CD8-positive, alpha-beta T cell (primary cell): ENCODE measurements at places on chromosomes 2 and 18.

DNA sequence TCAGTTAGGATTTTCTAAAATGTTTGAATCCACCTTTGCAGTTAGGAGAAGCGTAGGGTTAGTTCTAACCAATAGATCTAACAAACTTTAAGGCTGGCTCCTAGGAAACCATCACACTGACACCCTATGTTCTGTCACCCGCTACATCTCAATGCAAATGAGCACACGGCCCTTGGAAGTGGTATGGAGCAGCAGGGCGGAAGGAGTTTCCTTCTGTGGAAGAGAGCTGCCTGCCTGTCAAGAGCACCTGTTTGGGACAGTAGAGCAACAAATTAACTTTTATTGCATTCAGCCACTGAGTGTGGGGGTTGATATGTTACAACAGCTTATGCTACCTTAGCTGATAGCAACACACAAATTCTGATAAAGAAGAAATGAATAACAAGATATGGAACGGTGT, 306.9 kb upstream of the RAB6C start:
- no peak for DNase-seq

- no peak for DNase-seq
These were observed 97.2 kb downstream of the NCOA1 start for GRCh38 chr2:24588294-24588693.

DNA sequence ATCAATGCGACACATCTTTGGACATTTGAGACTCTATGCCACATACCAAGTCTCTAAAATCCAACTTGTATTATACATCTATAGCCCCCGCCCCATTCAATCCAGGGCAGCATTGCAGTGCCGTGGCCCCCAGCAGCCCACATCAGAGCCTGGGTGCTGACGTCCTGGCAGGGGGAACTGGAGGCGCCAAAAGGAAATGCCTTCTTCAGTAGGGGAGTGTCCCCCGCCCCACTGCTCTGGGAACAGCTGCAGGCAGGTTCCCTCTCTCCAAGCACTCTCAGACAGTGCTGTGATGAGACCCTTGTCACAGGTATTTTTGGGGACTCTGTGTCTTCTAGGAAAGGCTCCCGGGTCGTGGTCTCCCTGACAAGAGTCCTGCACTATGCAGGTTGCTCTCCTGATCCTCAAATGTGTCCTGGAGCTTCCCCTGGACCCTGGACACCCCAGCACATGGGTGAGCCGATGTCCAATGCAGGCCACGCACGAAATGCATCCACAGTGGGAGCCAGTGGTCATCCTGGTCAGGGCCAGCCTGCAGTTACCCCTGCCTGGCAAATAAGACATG, 188.7 kb downstream of the RTP5 start:
- DNase-seq, result no peak

DNA sequence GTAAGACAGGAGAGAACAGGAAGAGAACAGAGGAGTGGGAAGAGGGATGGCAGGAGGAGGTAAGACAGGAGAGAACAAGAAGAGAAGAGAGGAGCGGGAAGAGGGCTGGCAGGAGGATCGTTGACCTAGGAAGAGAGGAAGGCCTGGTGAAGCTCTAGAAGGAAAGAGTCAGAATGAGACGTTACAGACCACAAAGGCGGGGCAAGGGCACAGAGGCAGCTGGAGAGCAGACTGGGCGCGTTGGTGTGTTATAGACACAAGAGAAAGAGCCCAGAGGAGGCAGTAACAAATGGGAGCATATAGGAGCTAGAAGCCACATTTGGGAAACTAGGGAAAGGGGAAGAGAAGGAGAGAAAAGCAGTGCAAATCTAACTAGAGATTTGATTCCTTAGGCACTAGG, 26.6 kb downstream of the PTRHD1 start:
- DNase-seq, result no peak

- DNase-seq, result no peak
These were observed 71.3 kb upstream of the TXNDC2 start for GRCh38 chr18:9814431-9814830.

DNA sequence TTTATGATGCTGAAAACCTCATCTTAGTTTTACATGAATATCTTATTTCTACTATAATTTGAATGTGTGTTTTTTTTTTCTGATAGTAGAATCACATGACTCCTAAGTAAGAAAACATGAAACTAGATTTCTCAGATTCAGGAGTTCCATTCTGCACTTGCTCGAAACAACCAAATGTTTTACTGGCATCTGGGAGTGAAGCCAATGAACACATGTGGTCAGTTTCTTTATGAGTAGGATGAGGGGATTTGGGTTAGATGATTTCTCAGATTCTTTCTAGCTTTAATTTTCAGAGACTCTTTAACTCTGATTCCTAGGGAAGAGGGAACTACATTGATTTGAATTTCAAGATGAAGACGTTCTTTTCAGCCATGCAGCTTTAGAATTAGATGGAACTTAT, 225.0 kb upstream of the NT5C1B start:
- no peak for DNase-seq

DNA sequence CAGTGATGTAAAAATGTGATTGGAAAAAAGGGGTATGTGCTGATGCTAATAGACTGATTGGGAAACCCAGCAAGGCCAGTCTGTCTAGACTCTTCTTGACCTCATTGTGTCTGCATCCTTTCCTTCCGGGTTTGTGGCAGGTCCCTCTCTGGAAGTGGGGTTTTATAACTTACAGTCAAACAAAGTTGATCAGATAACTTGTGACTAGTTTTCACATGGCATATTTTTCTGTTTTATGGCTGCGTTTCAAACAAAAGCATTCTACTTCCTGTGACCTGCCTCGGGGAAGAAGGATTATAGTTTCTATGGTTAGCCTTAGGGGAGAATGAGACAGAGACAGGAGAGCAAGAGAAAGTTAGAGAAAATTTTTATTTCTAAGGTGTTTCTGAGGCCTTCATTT, 188.7 kb upstream of the HNMT start:
- DNase-seq, result no peak

DNA sequence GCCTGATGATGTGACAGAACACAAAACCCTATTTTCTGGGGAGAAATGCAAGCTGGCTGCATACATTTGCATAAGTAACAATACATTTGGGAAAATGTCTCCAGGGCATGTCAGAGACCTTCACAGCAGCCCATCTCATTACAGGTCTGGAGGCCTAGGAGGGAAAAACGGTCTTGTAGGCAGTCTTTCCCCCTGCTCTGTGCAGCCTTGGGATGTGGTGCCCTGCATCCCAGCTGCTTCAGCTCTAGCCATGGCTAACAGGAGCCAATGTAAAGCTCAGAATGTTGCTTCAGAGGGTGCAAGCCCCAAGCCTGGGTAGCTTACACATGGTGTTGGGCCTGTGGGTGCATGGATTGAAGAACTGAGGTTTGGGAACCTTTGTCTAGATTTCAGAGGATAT, 133.0 kb downstream of the CCDC178 start:
- DNase-seq, result no peak

DNA sequence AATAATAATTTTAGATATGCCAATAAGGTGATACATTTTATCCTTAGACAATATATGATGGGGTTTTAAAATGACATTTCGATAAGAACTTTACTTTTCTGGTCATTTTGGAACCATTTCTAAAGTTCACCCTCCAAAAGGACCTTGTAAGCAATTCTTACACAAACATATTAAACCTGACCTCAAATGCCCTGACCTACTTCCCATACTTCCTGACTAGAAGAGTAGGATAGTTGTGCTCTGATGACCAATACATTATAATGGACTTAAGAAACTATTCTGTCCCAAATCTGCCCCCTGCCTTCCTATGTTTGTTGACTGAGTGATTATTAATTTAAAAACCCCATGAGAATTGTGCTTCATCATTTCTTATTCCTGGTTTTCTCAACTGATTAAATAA, 24.6 kb downstream of the GCA start:
- DNase-seq, result no peak

DNA sequence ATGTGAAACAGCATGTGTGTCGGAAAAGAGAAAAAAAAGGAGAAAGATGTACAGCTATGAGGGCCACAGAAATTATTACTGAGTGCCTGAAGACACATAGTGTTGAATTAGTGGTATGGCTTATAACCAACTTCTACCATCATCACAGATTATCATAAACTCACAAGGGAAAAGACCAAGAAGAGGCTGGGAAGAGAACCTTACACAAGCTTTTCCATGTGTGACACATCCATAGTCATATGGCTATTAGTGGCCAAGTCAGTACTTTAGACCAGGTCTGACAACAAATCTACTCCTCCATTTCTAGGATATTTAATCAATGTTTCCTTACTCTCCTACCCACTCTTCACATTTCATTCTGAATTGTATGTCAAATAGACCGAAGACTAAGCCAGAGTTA, 3.5 kb upstream of the GALNT5 start:
- no peak for DNase-seq

DNA sequence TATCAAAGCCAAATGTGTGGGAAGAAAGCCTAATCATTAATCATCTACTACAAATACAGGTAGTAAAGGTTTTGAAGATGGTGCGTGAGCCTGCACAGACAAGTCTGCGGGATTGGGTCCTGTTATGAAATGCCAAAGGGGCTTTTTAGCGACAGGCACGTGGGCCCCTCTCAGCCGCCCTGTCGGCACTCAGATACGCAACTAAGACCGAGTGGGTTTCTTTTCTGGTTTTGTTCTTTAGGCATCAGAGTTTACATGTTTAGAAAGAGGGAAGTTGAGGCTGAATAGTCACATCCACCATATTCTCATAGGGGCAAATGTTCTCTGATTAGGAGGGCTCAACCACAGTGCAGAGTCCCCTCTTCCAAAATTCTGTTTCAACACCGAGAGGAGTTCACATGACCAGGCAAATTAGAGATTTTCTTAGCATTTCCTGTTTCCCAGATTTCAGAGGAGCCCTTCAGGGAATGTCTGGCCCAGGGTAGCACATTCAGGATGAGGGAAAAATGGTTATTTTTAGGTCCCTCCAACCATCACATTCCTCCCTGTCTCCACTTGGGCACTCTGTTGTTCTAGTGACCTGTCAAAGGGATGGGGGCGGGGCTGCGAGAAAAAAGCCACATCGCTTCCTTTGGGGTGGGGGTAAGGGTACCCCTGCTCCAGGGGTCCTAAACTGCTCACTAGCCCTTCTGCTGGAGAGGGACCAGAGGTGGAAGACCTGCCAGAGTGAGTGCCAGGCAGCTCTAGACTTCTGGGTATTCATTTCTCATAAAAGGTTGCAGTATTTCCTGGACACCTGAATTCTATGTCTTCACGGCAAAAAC, 159.2 kb downstream of the BCL2 start:
- no peak for DNase-seq

DNA sequence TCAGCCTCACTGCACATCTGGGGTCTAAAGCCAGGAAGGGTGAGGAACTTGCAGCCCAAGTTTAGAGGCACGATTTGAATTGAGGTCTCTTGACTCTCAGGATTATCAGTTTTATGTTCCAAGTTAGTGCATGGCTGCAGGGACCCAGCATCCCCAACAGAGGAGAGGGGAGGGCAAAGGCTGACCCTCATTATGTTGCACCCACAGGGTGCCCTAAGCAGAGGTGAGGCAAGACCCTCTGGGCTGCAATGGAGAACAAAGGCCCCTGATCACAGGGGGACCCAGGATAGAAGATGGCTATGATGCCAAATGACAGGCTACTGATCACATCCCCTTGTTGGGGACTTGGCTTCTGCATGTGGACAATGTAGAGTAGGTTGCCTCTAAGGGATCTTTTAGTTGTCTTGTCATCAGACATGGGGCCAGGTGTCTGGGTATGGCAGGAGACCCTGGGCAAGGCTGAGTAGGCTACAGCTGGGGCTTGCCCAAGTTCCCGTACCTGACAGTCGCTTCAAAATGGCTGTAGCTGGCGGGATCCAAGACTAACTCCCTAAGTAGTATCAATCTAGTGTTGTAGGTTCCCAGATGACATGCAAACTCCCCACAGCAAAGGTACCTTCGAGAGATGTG, 4.5 kb upstream of the GDF7 start:
- no peak for DNase-seq

- DNase-seq, result no peak
These were observed 13.0 kb upstream of the SESTD1 start for GRCh38 chr2:179277429-179278196.

GRCh38 chr18:55246278-55246677, 287.0 kb upstream of the CCDC68 start:
- DNase-seq, result no peak

DNA sequence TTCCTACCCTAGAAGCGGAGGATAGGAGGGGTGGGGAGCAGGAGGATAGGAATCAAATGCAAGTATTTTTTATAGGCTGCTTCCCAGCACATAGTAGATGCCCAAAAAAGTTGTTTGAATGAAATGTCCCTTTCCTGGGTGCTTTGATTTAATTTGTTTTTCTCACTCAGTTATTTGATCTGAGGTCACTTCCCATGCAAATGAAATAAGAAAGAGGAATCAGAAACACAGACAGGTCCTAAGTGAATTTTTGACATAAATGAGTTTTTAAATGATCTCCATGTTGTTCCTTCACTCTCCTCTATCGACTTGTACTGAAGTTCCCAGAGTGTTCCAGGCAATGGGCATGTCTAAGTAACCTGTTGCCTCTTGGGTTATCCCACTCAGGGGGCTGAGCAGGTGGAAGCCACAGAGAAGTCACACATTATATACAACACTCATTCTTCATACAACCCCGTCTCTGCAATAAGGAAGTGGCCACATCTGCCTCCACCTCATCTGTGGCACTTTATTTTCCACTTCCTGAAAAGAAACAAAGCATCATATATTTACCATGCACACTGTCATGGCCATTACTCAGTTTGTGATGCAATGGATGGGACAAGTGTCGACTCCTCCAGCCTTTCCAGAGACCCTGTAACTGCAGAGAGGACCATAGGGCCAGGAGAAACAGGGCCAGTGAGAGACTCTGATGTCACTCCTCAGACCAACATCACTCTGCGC, 81.9 kb upstream of the ZNF397 start:
- DNase-seq, result no peak
